Stimulated activated CD4-positive, alpha-beta T cell treated with anti-CD3 and anti-CD28 coated beads, Interleukin-12 subunit alpha, Interleukin-12 subunit beta, amount 100 ng/mL, for 48 hours (primary cell): ENCODE measurements at places on chromosomes 11 and 22.
A peak's percentile ranks its signal among the peaks of the same experiment; 100 is the strongest.

GRCh38 chr22:49380828-49381114, 446.9 kb downstream of the BRD1 start:
- no peak for DNase-seq

DNA sequence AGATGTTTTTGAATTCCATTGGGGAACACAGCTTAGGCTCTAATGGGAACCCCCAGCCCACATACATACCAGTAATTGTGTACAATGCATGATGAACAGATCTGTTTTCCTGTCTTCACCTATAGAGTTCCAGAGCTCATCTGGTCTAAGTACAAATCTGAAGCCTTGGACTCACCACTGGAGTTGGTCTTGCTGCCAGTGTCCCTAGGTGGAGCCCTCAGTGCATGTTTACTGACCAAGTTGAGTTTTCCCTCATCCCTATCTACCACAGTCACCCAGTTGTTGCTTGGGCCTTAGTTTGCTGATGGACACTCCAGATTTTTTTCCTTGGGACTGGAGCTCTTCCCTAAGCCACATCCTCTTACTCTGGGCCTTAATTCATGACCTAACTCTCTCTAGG, 159.2 kb upstream of the DDI1 start:
- no peak for DNase-seq

DNA sequence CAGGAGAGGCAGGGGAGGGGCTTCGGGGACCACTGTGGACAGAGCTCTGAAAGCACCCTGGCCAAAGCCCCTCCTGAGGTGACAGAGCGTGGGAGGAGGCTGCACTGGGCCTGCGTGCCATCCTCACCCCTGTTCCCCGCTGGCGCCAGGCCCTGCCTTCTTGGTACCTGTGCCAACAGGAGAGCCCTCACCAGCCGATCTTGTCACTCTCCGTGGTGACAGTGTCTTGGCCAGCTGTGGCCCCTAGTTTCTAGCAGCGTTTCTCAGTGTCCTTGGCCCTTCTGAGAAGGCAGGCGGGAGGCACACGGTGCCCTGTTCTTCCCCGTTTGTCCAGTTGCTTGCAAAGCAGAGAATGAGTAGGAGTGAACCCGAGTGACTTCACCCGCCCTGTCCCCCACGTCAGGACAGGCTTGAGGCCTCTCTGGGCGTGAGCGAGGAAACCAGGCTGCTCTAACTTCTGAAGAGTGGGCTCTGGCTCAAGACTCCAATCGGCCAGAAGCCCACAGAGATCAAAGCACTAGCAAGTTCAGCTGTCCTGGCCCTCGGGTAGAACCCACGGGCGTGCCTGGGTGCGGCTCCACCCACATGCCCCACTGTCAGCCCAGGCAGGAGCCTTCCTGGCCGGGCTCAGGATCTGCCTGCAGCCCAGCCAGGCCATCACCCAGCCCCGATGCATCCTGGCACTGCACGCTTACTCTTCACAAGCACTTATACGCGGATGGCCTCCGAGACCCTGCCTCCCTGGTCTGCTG, 60.2 kb upstream of the EMID1 start:
- DNase-seq = no peak

DNA sequence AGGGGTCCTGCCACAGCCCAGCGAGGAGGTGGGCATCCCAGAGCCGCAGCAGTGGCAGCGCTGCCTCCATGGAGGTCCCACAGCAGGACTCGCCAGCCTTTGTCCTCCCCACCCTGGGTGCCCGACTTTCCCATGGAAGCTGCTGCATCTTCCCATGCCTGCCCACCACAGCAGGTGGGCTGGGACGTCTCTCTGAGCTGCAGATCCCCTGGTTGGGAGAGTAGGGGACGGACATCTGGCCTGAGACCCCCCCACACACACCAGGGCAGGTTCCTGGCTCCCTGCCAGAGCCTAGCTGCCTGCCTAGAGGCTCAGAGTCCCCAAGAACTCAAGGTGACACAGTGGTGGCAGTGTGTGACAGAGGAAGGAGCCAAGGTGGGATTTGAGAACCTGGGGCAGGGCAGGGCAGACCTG, 21.5 kb upstream of the PRR5 start:
- DNase-seq = no peak

DNA sequence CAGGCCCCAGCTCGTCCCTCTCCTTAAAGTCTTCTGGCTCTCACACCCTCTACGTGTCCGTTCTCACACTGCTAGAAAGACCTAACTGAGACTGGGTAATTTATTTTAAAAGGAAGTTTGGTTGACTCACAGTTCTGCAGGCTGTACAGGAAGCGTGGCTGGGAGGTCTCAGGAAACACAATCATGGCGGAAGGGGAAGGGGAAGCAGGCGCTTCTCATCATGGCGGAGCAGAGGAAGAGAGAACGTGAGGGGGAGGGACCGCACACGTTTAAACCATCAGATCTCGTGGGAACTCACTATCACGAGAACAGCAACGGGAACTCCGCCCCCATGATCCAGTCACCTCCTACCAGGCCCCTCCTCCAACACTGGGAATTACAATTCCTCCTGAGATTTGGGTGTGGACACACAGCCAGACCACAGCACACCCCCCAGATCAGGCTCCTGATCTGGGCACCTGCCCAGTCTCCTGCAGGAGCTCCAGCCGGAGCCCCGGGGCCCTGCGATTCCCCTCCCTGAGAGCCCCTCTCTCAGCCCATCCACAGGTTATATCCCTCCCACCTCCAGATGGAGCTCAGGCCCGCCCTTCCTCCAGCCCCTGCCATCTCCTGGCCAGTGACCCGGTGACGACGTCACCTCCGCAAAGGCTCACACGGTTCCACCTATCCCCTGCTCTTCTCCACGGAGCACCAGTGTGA, 170.2 kb downstream of the BRD1 start:
- peak; percentile 74 for DNase-seq

DNA sequence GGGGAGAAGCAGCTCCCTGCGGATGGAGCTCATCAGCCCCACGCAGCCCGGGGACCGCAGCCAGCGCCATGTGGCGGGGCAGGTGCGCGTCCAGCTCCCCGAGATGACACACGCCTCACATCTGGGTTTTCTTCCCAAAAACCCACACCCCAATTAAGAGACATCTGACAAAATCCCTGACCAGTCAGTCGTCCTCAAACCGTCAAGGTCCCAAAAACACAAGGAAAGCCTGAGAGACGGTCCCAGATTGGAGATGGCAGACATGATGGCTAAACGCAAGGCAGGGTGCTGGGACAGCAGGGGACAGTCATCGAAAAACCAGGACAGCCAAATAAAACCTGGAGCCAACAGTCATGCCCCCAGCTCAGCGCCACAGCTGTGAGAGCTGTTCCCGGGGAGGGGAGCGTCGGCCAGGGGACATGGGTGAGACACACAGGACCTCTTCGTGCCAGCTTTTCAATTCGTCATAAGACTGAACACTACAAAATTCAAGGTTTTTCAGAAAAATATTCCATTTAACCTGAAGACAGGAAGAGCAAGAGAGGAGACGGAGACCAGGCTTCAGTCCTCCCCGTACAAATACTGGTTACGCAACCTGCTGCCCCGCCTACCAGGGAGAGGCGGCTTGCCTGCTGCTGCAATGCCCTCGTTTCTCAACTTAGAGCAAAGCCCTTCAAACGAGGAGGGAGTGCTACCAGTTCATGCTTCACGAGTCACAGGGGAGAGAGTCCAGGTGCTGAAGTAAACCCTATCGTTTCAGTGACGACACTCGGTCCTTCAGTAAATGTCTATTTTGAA, 10.5 kb downstream of the TOLLIP start:
- no peak for DNase-seq

DNA sequence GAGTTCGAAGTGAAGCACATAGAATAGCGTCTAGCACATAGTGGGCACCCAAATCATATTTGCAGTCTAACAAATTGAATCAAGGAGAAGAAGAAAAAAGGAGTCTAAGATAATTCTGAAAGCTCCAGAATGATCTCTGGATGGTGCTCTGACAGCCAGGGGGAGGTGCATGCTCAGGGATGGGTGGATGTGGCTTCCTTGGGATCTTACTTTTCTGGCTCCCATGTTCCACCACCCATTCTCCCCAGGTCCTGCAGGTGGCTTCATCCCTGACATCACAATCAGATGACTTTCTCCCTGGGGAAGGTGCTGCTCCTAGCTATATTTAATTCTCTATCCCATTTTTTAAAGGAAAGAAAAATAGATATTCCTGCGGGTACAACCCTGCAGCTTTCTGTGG, 381.9 kb downstream of the CADM1 start:
- DNase-seq = no peak

- no peak for DNase-seq
Observed at GRCh38 chr11:107249054-107249453, 208.6 kb downstream of the CWF19L2 start.

DNA sequence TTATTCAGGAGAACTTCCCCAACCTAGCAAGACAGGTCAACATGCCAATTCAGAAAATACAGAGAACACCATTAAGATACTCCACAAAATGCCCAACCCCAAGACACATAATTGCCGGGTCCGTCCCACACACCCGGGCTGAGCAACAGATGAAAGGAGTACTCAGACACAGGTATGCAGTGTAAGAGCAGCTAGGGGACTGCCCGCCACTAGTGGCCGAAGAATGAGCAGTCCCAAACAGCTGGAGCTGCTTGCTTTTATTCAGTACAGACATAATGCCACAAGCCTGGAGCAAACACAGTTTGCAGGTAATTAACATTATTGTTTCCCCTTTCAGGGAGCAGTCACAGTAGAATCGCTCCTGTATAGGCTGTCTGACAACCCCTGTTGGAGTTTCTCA, 364.6 kb downstream of the LUZP2 start:
- no peak for DNase-seq

- DNase-seq = no peak
Observed at GRCh38 chr11:88175569-88176075, 379 bp upstream of the RAB38 start.

DNA sequence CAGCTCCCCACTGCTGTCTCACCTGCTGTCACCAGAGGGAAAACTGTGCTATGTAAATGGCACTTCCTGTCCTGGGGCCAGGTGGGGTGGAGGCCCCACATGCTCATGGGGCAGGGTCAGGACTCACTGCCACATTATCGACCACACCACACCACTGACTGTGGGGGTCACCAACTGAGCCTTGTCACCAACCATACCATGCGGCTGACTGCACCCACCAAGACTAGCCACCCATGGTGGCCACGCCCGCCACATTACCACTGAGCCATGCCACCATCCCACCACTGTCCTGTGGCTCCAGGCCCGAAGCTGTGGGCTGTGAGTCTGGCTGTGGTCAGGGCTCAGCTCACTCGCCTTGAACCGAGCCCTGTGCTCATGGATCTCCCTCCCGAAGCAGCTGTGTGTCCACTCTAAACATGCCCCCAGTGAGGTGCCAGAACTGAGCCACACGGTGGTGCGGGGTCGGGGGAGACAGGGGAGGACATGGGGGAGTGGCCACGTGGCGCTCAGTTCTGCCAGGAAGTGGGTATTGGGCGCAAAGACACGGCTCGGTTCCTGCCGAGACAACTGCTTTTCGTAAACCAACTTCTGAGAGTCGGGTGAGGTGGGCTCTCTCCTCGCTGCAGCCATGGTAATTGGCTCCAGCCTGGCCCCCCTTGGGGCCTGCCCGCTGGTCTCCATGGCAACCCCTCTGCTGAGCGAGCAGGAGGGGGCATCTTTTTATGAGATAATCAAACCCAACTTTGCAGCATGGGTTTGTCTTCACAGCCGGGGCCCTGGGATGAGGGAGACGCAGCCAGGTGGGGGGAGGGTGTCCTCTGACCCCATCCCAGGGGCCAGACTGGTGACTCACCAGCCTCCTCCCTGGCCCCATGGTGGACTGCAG, 23.2 kb downstream of the RTN4R start:
- no peak for DNase-seq

- DNase-seq = no peak
Observed at GRCh38 chr11:36402568-36403170, 106.6 kb downstream of the PRR5L start.

DNA sequence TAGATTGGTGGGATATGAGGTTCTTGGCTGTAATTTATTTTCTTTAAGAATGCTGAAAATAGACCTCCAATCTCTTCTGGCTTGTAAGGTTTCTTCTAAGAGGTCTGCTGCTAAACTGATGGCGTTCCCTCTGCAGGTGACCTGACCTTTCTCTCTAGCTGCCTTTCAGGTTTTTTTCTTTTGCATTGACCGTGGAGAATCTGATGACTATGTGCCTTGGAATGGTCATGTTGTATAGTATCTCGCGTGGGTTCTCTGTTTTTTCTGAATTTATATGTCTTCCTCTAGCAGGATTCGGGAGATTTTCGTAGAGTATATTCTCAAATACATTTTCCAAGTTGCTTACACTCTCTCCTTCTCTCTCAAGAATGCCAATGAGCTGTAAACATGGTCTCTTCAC, 122.2 kb downstream of the DDX10 start:
- DNase-seq = no peak

DNA sequence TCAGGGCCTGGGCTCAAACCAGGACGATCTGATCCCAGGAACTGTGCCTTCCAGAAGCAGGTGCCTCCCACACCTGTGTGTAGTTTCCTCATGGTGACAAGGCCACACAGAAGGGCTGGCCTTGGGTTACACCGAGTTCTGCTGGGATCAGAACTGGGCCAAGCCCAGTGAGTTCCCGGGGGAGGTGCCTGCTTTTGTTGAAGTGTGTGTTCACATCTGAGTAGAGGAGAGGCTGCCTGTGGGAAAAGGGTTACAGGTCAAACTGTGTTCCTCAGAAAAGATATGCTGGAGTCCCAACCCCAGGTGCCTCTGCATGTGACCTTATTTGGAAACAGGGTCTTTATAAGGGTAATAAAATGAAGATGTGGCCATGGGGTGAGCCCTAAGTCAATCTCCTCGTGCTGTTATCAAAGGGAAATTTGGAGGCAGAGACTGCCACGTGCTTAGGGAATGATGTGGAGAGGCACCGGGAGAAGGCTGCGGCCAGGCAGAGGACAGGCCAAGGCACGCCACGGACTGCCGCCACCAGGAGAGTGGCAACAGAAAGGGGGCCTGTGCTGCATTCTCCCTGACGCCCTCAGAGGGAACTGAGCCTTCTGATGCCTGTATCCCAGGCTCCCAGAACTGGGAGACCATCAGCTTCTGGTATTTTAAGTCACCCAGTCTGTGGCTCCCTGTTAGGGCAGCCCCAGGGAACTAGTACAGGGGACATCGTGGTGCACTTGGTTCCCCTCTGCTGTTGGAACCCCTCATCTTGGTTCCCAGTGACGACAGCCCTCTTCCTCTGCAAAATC, 158.8 kb downstream of the CACNA1I start:
- no peak for DNase-seq

DNA sequence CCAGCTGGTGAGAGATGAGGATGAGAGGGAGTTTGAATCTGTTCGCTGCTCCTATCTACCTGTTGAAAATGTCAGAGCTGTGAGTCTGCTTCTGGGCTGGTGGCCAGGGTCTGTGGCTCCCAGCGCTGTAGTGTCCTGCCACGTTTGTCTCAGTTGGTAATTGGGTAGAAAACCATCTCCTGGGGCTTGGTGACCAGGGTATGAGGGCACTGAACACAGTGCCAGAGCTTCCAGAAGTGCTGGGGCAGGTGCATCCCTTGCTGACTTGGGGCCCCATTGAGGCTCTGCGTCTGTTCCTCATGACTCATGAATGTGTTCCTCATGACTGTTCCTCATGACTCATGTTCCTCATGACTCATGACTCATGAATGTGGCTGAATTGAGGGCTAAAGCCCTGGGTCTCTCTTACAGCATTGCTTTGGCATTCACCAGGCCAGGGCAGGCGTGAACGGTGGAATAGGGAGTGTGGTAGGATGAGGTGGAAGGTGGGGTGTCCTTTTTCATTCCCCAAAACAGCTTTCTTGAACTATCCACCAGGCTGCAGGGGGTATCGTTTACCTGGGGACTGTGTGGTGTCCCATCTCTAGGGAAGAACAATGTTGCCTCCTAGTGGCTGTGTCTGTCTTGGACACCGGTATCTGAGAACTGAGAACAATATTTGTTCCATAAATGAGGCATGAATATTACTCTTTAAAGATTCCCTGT, 139.5 kb downstream of the COMMD9 start:
- DNase-seq = peak; percentile 17
